ENCODE measurements at places on chromosomes 16 and 17.

GRCh38 chr17:6554871-6555330 is 1.5 kb downstream of the PITPNM3 start:
- no peak for DNase-seq

DNA sequence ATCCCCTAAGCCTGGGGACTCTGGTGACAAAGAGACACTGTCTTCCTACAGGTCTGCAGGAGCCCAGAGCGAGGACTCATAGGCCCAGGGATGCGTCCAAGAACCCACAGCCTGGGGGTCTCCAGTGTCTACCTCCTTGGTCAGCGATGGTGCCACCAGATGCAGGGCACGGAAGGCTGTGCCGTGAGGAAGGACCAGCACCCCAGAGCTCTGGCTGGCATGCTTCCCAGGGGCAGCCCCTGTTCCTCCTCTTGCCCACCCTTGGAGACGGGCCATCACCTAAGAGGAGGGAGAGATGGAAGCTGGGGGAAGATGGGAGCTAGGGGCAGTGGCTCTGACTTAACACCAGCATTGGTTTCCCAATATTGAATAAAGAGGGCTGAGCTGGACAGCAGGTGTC is 125.2 kb downstream of the SDK2 start:
- no peak for DNase-seq

GRCh38 chr16:81885976-81886586 is 107.0 kb downstream of the PLCG2 start:
- no peak for DNase-seq

DNA sequence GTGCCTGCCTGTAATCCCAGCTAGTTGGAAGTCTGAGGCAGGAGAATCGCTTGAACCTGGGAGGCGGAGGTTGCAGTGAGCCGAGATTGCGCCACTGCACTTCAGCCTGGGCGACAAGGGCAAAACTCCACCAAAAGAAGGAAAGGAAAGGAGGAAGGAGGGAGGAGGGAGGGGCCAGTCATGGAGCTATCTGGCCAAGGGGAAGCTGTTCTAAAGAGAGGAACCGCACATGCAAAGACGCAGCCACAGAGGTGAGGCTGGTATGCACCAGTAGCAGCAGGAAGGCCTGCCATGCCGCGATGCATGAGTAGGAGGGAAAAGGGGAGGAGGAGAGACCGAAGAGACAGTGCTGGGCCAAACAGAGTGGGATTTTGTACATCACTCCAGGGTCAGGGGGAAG is 35.9 kb downstream of the HSBP1 start:
- no peak for DNase-seq

GRCh38 chr17:17227608-17228520 is 9.1 kb downstream of the FLCN start:
- no peak for DNase-seq

DNA sequence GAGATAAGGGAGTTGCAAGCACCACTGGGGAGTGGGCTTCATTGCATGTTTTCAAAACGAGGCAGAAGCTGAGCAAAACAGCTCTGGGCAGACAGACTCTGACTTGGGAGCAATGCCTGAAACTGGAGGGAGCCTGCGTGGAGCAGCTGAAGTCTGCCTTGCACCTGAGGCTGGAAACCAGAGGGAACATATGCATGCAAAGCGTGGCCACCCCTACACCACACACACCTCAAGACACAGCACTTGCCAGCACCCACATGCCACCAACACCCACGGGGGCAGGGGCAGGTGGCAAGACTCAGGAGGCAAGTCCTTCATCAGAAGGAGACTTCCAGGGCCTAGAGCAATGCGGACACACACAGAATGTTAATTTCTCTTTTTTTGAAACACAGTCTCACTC is 45.8 kb downstream of the COTL1 start:
- no peak for DNase-seq

GRCh38 chr16:66057057-66057456 is 309.4 kb upstream of the CDH5 start:
- no peak for DNase-seq

DNA sequence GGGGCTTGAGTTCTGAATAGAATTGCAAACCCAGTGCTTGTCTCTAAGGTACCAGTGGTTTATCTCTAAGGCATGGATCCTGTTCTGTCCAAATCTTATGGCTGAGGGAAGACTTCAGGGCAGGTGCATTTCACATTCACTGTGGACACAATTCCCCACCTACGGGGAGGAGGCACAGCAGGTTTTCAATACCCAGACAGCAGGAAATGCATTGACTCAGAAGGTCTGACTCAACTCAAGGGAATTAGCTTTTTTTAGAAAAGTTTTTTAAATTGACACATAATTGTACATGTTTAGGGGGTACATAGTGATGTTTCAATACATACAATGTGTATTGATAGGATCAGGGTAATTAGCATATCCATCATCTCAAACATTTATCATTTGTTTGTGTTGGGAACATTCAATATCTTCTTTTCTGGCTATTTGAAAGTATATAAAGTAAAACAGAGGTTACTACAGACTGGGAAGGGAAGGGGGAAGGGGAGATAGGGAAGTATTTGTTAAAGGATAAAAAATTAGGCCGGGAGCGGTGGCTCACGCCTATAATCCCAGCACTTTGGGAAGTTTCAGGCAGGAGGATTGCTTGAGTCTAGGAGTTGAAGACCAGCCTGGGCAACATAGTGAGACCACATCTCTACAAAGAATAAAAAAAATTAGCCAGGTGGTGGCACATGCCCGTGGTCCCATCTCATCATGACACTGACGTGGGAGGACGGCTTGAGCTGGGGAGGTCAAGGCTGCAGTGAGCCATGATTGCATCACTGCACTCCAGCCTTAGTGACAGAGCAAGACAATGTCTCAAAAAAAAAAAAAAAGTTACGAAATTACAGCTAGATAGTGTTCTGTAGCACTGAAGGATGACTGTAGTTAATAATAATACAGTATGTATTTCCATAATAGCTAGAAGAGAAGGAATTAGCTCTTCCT is 54.9 kb downstream of the RGS9 start:
- DNase-seq = peak; percentile 77

- peak; percentile 88 for DNase-seq
These were observed 4.7 kb upstream of the NDEL1 start for GRCh38 chr17:8430966-8431365.

GRCh38 chr16:11916524-11917285 is 949 bp upstream of the GSPT1 start:
- DNase-seq = peak; percentile 65

- peak; percentile 97 for DNase-seq
These were observed 86.8 kb downstream of the WWP2 start for GRCh38 chr16:69848637-69849545.

DNA sequence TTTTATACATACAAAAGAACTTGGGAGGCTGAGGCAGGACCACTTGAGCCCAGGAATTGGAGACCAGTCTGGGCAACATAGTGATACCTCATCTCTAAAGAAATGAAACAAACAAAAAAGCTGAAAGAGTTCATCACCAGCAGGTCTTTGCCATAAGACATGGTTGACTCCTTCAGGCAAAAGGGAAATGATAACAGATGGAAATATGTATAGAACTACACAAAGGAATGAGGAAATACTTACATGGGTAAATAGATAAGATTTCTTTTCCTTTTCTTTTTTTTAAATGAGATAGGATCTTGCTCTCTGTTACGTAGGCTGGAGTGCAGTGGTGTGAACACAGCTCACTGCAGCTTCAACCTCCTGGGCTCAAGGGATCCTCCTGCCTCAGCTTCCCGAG is 165.3 kb downstream of the PARN start:
- DNase-seq = no peak

GRCh38 chr16:68644715-68645493 is at the start of gene CDH3:
TSS of gene CDH3 (plus strand) at chr16:68645310. CDS start at chr16:68645380, 70 bp downstream.
- DNase-seq = no peak

- DNase-seq = no peak
These were observed 15.6 kb downstream of the ATP6V0A1 start for GRCh38 chr17:42474276-42474675.

DNA sequence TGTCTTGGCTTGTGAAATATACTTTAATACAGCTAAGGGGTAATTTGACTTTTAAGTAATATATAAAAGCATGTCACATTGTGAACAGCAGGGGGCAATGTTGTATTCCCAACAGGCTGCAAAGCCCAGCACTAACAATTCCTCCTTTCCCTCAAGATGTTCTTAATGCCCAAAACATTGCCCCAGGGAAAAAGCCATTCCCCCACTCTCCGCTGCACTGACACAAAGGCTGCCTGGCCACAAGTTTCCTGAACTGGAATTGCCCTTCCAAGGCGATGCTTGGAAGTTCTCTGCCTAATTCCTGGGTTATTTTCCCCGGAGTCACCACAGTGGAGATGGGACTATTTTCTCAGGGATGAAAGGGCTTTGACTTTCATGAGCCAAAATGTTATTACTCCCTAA is 27.2 kb downstream of the CLEC16A start:
- peak; percentile 67 for DNase-seq

DNA sequence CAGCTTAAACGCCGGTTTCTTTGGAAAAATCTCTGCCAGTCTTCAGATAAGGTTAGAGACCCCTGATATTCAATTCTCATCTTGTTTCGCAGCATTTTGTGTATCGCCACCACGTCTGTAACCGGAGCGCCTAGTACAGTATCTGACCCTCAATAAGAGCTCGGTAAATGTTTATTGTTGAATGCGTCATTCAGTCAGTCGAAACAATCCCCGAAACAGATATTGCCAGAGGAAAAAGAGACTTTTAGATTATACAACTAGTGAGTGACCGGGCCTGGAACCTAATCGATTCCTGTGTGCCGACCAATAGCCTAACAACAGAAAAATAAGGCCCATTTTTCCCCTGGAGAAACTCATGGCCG is 626 bp downstream of the PELP1 start:
- no peak for DNase-seq

DNA sequence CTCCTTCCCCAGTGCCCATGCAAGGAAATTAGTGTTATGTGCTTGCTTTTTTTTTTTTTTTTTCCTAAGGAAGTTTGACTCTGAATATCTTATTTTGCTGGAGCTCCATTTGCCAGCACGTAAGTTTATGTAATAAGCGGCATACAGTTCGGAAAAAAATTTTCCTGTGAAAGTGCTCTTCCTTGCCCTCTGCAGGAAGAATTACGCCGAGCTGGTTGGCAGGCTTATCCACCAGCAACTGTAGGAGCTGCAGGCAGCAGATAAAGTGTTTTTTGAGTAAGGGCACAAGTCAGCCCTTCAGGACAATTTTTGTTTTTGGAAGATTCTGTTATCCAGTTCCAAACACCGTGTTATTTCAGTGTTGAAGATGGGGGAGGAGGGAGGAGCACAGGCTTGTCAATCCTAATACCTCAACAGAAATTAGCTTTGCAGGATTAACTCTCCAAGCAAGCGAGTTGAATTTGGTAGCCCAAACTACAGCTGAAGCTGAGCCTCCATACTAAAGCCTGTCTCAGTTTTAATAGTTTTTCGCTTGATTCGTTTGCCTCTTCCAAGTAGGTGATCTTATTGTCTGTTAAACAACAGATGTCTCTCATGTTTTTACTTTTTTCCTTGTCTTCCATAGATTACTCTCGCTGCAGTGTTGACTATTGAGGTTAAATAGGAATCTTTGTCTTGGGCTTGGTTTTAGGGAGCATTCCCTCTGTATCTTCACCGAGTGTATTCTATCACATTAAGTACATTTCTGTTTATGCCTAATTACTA is 1.1 kb downstream of the SPECC1 start:
- peak; percentile 55 for DNase-seq

- no peak for DNase-seq
These were observed 92.3 kb downstream of the BMERB1 start for GRCh38 chr16:15526731-15527130.

- peak; percentile 45 for DNase-seq
These were observed 2.9 kb downstream of the SMPD3 start for GRCh38 chr16:68445458-68445857.

DNA sequence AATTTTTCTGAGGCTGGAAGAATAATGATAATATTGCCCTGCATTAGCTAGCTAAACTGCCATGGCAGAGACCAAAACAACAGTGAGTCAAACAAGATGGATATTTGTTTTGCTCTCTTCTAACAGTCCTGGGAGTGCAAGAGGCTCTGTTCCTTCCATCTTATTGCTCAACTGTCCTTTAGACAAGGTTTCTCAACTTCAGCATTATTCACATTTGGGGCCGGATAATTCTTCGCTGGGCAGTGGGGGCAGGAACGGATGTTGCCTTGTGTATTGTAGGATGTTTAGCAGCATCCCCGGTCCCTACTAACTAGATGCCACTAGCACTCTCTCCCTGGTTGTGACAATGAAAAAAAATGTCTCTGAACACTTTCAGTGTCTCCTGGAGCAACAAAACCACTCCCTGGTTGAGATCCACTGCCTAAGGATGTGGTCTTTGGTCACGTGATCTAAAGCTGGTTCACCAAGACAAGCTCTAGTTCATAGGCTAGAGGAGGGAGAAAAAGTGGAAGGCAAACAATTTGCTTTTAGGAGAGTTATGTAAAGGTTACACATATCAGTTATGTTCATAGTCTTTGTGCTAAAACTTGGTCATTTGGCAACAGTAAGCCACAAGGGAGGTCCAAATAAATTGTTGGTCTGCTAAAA is 144.4 kb downstream of the PCTP start:
- no peak for DNase-seq

- DNase-seq = no peak
These were observed 149.5 kb downstream of the NTN1 start for GRCh38 chr17:9170853-9171252.

- DNase-seq = no peak
These were observed 328.0 kb downstream of the TMEM114 start for GRCh38 chr16:8262299-8262698.

- peak; percentile 64 for DNase-seq
These were observed 63.7 kb downstream of the SPAG9 start for GRCh38 chr17:51056813-51057510.

DNA sequence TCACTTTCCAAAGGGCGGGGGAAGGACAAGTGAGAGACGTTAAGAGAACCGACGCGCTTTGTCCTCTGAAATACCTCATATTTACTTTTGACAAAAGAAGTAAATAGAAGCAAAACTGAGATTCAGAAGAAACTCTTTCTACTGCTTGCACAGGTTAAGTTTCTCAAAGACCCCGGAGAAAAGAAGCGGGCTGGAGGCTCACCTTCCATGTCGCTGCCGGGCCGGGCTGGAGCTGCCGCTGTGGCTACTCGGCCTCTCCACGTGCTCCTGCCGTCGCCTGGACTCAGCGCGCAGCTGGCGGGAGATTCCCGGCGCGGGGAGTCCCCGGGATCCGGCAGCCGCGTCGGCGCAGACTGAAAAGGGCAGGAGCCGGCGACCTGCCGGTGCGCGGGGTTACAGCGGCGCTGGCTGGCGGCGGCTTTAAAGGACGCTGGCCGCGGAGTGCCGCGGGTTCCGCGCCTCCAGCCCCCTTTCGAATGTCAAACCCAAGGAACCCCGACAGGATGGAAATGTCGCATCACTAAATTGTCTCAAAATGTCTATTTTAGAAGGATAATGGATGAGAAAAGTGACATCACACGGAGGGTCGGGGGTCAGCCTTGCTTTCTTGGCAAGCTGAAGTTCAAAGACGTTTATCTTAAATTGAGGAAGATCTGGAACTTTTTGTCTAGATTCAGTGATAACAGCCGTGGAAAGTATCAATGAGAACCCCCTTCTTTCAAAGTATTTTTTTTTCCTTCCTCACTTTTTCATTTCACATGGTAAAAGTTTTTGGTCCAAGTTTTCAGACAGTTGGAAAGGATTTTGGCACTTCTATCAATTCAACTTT is at the start of gene IKZF3:
Gene IKZF3 (minus strand): TSS at position 395 of the 829 bp plus-strand sequence. CDS start 186 bp downstream, at position 209.
- DNase-seq = peak; percentile 42

GRCh38 chr16:64130140-64130539 is 991.7 kb downstream of the CDH11 start:
- no peak for DNase-seq

GRCh38 chr17:49789243-49789578 is 730 bp downstream of the KAT7 start:
- DNase-seq = no peak

- no peak for DNase-seq
These were observed 69.6 kb upstream of the RCVRN start for GRCh38 chr17:9974448-9975381.

GRCh38 chr17:37756051-37756450 is 11.2 kb upstream of the HNF1B start:
- no peak for DNase-seq

GRCh38 chr17:60229188-60229802 is 79.5 kb downstream of the CA4 start:
- DNase-seq = no peak
